NCI-H1105 (cell line): ENCODE measurements at places on chromosomes 7 and 10.

GRCh38 chr7:29865526-29865925 is 59.2 kb downstream of the WIPF3 start:
- no peak for DNase-seq

DNA sequence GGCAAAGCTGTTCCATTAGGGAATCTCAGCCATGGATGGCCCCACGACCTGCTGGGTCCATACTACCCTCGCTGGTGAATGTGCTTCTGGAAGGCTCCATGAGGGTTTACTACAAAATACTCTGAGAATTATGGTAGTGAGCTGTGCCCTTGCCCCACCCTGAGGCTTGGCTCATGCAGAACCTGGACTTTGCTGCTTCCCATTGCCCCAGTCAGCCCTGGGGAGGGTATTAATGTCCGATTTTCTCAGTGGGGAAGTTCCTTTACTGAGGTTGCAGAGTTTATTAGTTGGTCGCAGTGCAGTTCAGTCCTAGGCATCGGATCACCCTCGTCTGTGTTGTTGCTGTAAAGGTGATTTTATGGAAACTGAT is 310.1 kb downstream of the WDR37 start:
- DNase-seq, result no peak

DNA sequence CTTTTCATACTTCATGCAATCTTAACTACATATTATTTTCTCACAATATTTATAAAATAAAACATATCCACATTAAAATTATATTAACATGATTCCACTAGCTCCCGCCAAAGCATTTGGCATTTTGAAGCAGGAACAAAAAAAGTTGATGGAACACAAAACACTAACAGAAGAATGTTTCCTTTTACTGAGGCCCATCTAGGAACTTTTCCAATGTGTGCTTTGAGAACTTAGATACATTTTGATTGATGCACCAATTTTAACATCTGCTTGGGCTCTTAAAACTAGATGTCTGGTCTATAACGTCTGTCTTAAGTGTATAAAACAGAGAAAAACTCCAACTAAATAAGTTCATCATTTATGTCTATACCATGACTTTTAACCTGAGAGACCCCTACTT is 1214.8 kb downstream of the SORCS1 start:
- no peak for DNase-seq

GRCh38 chr7:86012971-86013370 is 630.7 kb upstream of the GRM3 start:
- no peak for DNase-seq

GRCh38 chr7:107150375-107151073 is 18.3 kb upstream of the HBP1 start:
- DNase-seq, result peak; percentile 39

DNA sequence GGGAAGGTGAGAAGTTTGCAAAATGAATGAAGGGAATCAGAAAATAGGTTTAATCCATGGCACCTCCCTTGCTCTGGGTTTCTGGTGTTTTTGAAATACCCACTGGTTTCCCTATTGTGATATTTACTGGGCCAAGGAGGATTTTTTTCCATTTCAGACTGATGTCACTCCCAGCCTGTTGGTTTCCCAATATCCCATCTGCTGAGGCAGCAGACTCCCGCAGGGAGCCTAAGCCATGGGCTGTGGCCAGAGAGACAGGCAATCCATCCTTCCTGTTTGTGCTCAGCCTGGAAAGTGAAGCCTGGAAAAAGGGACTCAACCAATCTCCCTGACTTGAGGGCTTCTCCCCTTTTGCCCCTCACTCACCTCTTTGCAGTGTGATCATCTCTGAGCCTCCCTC is 22.8 kb downstream of the FAM107B start:
- no peak for DNase-seq

- DNase-seq, result no peak
These were observed 23.4 kb downstream of the ACSM6 start for GRCh38 chr10:95217476-95217875.

DNA sequence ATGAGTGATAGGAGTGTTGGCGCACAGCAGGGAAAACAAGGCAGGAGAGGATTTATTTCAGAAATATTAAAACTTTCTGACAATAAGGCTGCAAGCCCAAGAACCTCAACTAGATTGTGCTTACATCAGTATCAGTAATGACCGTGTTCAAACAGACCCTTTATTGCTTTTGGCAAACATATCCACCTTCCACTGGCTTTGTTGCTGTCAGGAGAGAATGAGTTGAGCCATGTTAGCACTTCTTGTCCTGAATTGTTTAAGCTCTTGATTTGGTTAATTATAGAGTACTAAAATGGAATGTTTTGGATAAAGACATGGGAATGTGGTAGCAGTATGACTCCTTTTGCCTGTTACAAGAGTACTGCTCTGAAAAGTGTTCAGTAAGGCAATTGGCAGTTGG is 3.8 kb downstream of the AHCYL2 start:
- DNase-seq, result no peak

DNA sequence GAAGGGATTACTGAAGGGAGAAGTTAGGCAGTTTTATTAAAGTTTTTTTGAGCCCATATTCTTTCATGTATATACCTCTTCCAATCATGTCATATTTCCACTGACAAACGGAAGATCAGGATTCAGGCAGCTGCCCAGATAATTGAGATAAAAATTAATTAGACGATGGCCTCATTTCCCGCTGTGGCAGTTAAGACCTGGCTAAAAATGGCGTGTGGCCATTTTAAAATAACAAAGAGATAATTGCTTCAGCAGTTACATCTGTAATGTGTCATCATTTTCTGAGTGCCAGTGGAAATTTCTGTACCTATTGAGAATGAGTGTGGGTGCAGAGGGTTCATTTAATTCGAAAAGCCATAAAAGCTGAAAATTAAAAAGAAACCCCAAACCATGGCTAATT is 215.1 kb downstream of the STK31 start:
- DNase-seq, result peak; percentile 26

GRCh38 chr10:116995648-116996047 is 9.3 kb downstream of the SHTN1 start:
- DNase-seq, result no peak
